ENCODE measurements at places on chromosomes 12 and 14. TPM values are rescaled to one million over a fixed set of nuclear protein-coding genes. Genes with fewer than 3 reads are reported as not detected.

The PTPN6 gene
- total RNA-seq = 25.3 TPM

The STYX gene
- total RNA-seq = 43.1 TPM

The GLS2 gene
- 24.5 TPM for total RNA-seq

The TEX52 gene
- not detected for total RNA-seq

The CIROP gene
- not detected for total RNA-seq

The NGDN gene
- total RNA-seq = 67.1 TPM

The PLEK2 gene
- not detected for total RNA-seq

DNA sequence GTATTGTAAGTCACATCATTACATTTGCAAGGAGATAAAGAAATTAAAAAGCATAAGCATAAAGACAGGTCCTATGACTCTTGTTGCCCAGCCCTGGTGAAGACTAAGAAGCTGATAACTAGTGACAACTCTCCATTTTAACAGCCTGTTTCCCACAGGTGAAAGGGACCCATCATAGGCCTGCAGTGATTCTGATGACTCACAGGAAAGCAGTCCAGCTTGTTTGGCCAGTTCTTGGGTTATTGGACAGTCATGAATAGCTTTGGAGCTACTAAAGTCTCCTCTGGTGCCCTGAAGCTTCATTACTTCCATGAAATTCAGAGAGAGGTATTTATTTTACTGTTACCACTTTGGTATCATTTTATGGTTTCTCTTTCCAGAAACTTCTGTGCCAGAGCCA, 55.5 kb upstream of the DYRK2 start:
- no peak overlapping the region for H3K27ac ChIP-seq
- H3K27me3 ChIP-seq = no peaks in the 10 kb centered on the region
- H3K36me3 ChIP-seq = no peaks in the 10 kb centered on the region

- no peaks in the 10 kb centered on the region for H3K4me1 ChIP-seq
- H3K36me3 ChIP-seq = no peaks in the 10 kb centered on the region
- no peak within 1 kb of the TSS for H3K27ac ChIP-seq
- H3K4me3 ChIP-seq = no peak within 1 kb of the TSS
- H3K27me3 ChIP-seq = no peaks in the 10 kb centered on the region
- no peak for DNase-seq
Observed at GRCh38 chr12:10389904-10390303, at the start of gene KLRK1. Gene KLRK1 (minus strand): TSS chr12:10390041. CDS start chr12:10388810, 1,231 bp downstream.

DNA sequence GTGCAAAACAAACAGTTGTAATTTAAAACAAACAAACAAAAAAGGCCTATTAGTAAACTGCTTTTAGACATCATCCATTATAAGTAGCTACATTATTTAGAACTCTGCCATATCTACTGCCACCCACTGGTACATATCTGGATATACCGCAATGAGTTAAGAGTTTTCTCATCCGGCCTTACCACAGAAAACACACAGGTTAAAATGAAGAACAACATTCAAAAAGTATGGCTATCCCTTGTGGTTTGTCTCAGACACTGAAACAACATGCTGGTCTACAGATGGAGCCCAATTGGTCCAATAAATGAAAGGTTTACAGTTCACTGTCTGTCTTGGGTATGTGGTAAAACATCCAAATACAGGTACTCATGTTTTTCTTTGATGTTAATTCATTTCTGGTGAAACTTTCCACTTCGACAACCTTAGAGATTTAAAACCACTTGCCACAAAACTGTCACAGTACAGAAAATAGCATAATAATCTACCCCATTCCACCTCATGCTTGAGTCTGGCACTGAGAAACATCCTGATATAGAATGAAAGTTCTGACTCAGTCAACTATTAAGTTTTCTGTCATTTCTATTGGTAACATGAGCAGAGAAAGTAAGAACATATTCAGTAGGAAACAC, 354.3 kb downstream of the CEP128 start:
- H3K36me3 ChIP-seq = no peaks in the 10 kb centered on the region
- no peak overlapping the region for H3K27ac ChIP-seq
- no peak overlapping the region for H3K4me3 ChIP-seq
- peak; percentile 56 for DNase-seq
- H3K4me1 ChIP-seq = no peaks in the 10 kb centered on the region
- H3K27me3 ChIP-seq = no peaks in the 10 kb centered on the region

GRCh38 chr12:91384366-91384765, 201.7 kb upstream of the DCN start:
- DNase-seq = no peak
- H3K27ac ChIP-seq = no peak overlapping the region
- peaks cover 16% of the 10 kb centered on the region for H3K4me1 ChIP-seq
- H3K36me3 ChIP-seq = no peaks in the 10 kb centered on the region

GRCh38 chr12:102811110-102811737, 105.8 kb downstream of the PAH start:
- no peak overlapping the region for H3K4me3 ChIP-seq
- H3K27ac ChIP-seq = no peak overlapping the region
- no peaks in the 10 kb centered on the region for H3K27me3 ChIP-seq
- no peaks in the 10 kb centered on the region for H3K4me1 ChIP-seq
- H3K36me3 ChIP-seq = no peaks in the 10 kb centered on the region
- peak; percentile 82 for DNase-seq

DNA sequence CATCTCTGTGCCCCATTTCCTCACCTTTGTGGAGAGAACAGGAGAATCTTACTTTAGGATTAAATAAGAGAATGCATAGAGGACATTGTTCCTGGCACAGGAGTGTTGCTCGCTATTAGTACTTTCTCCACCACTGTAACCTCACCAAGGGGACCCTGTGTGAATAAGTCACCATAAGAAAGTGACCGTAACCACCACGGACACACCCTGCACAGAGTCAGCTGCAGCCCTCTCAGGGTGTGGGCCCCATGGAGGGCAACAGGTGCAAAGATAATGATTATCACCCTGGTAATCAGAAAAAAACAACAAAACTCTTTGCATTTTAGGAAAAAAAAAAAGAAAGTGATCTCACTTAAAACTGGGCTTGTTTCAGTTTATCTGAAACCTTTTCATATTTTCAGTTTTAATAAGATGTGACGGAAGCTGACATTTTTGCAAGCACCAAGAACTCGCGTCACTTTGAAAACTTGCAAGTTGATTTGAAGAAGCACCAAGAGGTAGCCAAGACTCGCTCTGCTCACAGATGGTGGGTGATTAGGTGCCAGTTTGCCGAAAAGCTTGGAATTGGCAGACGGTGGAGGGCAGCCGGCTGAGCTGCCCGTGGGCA, 87.0 kb upstream of the VRK1 start:
- H3K27ac ChIP-seq = no peak overlapping the region
- DNase-seq = no peak
- H3K36me3 ChIP-seq = no peaks in the 10 kb centered on the region
- H3K4me3 ChIP-seq = no peak overlapping the region
- no peaks in the 10 kb centered on the region for H3K27me3 ChIP-seq
- H3K4me1 ChIP-seq = no peaks in the 10 kb centered on the region

GRCh38 chr14:30803185-30803584, 71.2 kb upstream of the COCH start:
- no peaks in the 10 kb centered on the region for H3K27me3 ChIP-seq
- no peak for DNase-seq
- no peaks in the 10 kb centered on the region for H3K36me3 ChIP-seq
- H3K27ac ChIP-seq = no peak overlapping the region

DNA sequence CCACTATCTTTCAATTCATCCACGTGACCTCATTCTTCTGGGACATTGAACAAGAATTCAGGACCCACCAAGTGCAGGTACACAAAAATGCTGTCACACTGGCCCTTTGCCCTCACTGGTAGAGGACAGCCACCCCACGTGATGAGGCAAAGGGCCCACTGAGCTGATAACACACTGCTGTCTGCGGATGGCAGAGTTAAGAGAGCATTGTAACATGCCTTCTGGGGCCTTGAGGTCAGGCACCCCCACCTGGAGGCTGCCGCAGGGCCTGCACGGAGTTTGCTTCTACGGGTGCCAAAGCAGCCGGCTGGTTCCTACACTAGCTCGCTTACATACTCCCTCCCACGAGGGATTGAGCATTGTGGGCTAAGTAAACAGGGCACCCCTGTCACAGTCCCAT, 101.0 kb downstream of the LRIG3 start:
- H3K27ac ChIP-seq = no peak overlapping the region
- H3K4me3 ChIP-seq = no peak overlapping the region
- no peaks in the 10 kb centered on the region for H3K36me3 ChIP-seq
- H3K4me1 ChIP-seq = no peaks in the 10 kb centered on the region

DNA sequence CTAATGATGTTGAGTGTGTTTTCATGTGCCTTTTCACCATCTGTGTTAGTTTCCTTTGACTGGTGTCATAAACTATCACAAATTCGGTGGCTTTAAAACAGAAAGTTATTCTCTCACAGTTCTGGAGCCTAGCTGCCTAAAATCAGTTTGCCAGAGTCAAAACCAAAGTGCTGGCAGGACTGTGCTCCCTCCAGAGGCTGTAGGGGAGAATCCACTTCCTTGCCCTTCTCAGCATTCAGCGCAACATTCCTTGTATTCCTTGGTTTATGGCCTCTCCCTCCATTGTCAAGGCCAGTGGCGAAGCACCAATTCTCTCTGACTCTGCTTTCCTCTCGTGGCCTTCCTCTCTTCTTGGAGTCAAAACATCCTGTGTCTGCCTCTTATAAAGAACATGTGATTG, 174.2 kb upstream of the PDE3A start:
- H3K36me3 ChIP-seq = no peaks in the 10 kb centered on the region
- no peaks in the 10 kb centered on the region for H3K27me3 ChIP-seq
- peak; percentile 87 for DNase-seq
- H3K27ac ChIP-seq = no peak overlapping the region
- no peaks in the 10 kb centered on the region for H3K4me1 ChIP-seq
